ENCODE measurements at places on chromosomes 12 and 14.

- no peak for DNase-seq
Measured at GRCh38 chr12:124952295-124952694, 36.6 kb downstream of the DHX37 start.

DNA sequence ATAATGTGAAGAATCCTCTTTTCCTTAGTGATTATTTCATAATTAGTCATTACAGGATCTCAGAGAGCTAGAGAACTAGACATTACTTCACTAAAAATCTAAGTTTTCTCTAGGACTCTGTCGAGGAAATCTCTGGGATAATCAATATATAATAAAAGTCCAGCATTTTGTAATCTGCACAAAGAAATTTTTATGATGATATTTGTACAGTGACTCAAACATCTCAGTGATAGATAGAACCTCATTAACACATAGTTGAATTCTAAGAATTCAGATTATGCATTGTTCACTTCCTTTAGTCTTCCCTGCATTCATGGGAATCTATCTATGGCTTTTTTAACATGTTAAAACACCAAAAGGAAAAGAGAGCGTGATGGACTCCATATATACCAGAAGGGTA is 11.0 kb downstream of the ITPR2 start:
- DNase-seq = no peak

DNA sequence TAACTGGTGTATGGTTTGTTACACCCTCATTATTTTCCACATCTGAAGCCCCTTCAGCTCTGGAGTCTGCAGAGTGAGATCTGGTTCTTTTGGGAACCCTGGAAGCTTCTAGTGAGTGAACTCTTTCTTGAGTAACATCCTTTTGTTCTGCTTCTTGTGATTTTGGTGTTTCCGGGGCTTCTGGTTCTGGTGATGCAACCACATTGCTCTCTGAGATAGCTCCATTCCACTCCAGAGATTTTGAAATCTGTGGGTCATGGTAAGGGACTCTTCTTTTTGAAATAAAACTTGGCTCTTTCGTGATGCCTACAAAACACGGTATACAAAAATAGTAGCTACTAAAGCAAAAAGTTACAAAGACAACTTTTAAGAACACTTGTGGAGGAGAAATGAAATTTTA is 5.4 kb downstream of the MDM1 start:
- no peak for DNase-seq

DNA sequence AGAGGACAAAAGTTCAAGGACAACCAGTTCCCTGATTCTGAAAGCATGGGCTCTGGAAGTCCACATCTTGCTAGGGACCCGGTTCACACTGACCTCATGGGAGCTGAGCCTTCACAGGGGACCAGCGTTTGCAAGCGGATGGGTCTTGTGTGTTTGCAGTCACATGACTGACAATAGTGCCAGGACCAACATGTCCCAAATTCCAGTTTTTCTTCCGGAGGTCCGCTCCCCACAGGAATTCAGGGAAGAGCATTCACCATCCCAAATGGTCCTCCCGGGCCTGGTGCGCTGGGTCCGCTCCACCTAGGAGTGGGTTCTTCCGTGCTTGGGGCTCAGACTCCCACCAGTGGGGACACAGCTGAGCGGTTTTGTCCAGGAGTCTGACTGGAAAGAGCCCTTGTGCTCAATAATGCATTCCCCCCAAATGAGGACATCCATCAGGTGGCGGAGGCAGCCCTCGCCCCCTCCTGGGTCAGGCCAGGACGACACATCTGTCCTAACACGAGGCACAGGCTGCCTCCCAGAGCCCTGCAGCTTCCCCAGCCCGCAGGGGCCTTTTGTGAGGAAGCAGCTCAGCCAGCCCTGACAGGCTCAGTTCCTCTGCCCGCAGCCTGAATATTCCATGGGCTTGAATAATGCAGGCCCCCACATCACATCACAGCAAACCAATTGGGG is 91.8 kb upstream of the BCL11B start:
- DNase-seq = no peak

DNA sequence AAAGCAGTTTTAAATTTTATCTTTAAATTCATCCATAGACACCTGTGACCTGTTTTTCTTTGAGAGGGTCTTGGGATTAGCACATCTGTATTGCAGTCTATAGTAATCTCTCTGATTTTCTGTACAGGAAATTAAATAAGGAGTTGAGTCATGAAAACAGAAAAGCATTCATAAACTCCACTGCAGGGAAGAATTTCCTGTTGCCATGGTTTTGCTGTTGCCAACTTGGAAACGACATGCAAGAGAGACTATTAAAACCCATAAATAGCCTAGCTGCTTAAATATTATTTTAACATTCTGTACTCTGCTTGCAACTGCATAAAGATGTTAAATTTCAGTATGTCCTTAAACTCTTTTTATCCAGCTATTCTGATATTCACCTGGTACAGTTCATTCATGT is 281.0 kb upstream of the RGS6 start:
- no peak for DNase-seq

DNA sequence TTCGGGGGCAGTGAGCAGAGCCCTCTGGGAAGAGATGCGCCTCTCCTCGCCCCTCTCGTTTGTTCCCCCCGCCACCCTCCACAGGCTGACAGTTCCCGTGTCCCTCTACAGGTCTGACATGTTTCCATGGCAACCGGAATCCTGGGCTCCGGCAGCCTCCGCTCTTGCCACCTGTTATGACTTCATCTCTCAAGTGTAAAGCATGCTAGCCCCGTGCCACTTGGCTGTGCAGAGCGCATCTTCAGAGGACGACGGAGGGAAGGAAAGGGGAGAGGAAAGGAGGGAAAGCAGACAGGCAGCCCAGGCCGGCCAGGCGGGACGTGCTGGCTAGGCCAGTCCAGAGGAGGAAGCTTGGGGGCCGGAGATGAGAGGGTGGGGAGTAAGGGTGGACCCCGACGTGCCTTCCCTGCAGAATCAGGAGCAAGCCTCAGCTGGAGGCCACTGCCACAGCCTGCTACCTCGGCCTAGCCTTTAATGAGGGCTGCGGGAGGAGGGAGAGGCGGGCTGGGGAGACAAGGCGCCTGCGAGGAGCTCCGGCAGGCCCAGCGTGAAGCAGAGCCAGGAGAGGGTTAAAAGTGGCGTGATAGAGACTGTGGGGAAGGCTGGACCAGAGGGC is 214.3 kb downstream of the DPF3 start:
- no peak for DNase-seq

DNA sequence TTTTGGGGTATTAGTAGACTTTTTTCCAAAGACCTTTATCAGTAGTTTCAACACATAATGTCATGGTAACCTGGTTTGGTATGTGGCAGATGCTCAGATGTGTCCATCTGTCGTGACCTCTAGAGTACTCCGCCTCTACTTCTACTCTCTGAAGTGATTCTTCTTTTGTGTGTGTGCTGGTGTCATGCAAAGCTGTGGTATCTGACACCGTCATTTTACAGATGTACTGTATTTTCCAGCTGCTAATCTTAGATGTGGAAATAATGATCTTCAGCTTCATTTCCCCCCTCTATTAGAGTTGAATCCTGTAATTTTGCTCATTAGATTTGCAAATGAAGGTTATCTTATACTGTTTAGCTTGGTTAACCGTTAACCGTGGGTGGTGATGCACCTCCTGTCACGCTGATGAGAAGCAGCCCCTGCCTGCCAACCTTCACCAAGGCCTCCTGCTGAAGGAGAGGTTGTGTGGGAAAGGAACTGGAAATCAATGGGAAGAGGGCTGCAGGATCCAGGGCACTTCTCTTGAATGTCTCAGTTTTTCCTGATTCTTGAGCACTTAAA is 222.4 kb upstream of the AMIGO2 start:
- DNase-seq = no peak
